Stimulated activated CD8-positive, alpha-beta memory T cell treated with anti-CD3 and anti-CD28 coated beads, Interleukin-15, amount 100 ng/mL, for 48 hours (primary cell): ENCODE measurements at places on chromosomes 1 and 21.
A peak's percentile ranks its signal among the peaks of the same experiment; 100 is the strongest.

DNA sequence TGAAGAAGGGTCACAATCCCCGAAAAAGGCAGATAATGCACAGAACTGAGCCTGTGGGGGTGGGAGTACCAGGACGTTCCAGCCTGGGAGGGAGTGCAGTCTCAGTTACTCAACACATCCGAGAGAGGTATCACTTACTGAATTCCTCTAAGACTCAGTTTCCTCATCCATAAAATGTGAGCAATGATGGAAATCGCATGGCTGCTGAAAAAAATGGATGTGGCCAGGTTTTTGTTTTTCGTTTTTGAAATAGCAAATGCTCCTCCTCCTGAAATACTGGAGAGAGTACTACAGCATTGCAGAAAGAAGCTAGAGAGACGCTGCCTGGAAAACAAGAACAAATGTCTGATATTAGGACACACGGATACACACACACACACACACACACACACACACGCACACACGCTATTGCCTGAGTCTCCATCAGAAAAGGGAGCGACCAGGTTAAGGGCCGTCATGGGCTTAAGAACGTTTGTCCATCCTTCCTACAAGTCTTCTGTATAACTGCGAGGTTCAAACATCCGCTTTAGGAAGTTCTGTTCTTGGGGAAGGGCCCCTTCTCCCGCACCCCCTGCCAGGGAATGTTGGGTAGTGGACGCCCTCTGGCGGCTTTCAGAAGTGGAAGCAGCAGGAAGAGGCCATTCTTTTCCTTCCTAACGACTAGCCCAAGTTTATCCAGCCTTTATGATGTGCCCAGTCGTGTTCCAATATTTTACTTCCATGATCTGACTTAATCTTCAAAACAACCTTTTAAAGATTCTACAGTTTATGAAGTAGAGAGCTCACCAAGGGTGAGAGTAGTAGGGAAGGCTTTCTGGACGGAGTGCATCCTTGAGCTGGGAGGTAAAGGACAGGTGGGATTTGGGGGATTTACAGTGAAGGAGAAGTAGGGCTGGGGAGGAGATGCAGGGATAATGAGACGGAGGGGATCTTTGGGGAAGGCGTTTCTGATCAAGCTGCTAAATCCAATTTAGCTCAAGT lies 699 bp upstream of the NES start:
- DNase-seq = no peak

GRCh38 chr1:27430903-27431600 lies 38.6 kb downstream of the GPR3 start:
- DNase-seq = no peak

GRCh38 chr1:200112290-200112689 lies 84.8 kb downstream of the NR5A2 start:
- DNase-seq = no peak

GRCh38 chr1:182752077-182752988 lies 37.2 kb upstream of the NPL start:
- no peak for DNase-seq

GRCh38 chr1:160168609-160169369 lies 17.4 kb downstream of the ATP1A4 start:
- no peak for DNase-seq

DNA sequence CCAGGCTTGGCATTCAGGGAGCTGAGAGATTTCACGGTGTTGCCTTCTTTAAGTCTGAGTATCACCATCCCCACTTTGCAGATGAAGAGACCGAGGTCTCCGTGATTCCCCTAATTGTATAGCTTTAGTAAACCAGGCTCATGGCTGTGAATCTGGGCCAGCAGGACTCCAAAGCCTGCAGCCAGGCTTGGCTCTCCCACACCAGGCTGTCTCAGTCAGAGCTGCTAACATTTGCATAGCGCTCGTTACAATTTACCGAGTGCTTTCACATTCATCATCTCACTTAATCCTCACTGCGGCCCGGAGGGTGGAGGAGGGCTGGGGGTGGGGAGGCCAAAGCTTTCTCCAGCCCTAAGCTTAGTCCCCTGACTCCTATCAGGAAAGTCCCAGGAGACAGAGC lies 11.7 kb downstream of the C1orf94 start:
- no peak for DNase-seq

GRCh38 chr1:19893687-19894086 lies 11.5 kb downstream of the OTUD3 start:
- no peak for DNase-seq

DNA sequence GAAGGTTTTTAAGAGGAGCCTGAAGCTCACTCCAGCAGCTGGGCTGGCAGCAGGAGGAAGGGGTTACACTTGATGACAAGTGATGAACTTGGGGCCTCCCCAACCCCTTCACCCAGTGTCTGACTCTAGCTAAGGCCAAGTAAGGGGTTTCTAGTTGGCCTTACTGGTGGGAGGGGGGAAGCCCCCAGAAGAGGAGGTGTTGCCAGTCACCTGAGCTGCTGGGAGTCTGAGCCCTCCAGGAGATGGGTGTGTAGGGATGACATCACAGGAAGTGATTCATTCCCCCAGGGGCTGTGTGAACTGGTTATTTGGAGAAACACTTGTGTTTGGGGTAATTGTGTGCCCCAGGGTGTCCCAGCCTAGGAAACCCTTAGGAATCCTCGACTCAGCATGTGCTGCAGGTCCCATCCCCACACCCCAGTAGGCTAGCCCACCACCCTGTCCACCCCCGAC lies 3.1 kb downstream of the PADI1 start:
- DNase-seq = peak; percentile 66

DNA sequence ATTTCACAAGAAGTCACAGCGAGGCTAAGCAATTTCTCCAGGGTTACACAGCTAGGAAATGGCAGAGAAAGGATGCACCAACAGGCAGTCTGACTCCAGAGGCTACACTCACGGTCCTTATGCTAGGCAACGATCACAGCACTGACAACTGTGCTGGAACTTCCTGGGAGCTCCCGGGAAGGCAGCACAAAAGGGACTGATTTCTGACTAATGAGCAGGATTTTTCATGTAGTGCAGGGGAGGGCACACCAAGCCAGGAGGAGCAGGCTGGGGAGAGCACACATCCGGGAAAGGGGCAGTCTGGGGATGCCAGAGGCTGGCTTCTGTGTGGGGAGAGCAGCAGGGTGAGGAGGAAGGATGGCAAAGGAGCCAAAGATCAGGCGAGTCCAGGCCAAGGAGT lies 486.7 kb downstream of the OMA1 start:
- DNase-seq = no peak

DNA sequence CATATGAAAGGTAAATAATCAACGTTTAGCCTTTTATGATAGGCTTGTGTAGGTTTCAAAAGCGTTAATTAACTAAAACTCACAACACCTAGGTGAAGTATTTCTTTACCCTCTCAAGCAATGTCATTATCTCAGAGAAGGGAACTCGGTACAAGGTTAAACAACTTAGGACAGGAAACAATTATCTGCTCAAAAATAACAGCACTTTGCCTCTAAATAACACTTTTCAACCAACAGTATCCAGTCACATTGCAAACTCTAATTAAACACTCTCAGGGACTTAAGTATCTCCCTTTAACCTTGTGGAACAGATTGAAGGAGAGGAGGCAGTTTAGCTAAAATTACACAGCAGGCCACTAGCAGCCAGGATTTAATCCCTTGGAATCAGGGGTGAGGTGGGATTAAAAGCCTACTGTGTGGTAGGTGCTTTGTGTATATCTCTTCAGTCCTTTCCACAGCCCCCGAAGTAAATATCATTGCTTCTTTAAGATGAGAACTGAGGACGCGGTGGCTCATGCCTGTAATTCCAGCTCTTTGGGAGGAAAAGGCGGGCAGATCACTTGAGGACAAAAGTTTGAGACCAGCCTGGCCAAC lies 5.2 kb upstream of the AKNAD1 start:
- DNase-seq = no peak

GRCh38 chr1:233333086-233333485 lies 5.6 kb downstream of the MAP3K21 start:
- no peak for DNase-seq

- no peak for DNase-seq
Observed at GRCh38 chr1:172976222-172977041, 74.3 kb downstream of the TNFSF18 start.

DNA sequence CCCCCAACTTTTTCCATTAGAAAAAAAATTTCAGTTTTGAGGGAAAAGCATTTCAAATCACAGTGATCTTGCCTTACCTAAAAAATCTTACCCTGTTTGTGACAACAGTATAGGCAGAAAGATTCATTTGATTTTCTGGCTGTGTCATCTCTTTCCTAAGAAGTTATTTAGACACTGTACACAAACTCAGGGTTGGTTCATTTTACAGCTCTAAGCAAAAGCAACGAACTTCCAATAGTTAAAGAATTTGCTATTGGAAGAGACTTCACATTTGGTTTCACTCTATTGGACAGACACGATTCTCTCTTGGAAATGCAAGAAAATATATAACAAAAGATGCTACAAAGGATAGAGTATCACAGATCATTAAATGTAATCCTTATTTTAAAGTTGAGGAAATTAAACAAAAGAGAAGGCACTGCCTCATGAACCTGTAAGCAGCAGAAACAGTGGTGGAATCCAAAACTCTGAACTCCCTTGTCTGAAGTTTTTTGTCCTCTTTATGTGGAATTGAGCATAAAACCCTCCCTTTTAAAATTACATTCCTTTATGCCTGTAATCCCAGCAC lies 20.8 kb downstream of the EYA3 start:
- DNase-seq = no peak

- DNase-seq = no peak
Observed at GRCh38 chr1:18950401-18951026, 6.0 kb downstream of the IFFO2 start.

- DNase-seq = no peak
Observed at GRCh38 chr1:162430583-162430982, 18.6 kb upstream of the SH2D1B start.

- no peak for DNase-seq
Observed at GRCh38 chr1:210790196-210790595, 343.8 kb downstream of the KCNH1 start.

- DNase-seq = no peak
Observed at GRCh38 chr21:14602382-14602958, 56.4 kb upstream of the SAMSN1 start.
